Fibroblast of the aortic adventitia (primary cell): ENCODE measurements at places on chromosomes 6 and 20. TPM values are rescaled to one million over a fixed set of nuclear protein-coding genes. Genes with fewer than 3 reads are reported as not detected.

CDSN gene
- total RNA-seq, result not detected in 2 replicates

- DNase-seq, result peak; percentile 1
These were observed 40.3 kb downstream of the KIF6 start for GRCh38 chr6:39684790-39685488.

GRCh38 chr20:4099905-4100675 is 84.7 kb upstream of the RNF24 start:
- no peak for DNase-seq

GRCh38 chr6:125944434-125944816 is 12.1 kb upstream of the HINT3 start:
- DNase-seq, result peak; percentile 91
